ENCODE measurements at places on chromosomes 13 and 19.
A peak's percentile ranks its signal among the peaks of the same experiment; 100 is the strongest.

GRCh38 chr13:109761695-109762094 is 24.7 kb downstream of the IRS2 start:
- no peaks in the 10 kb centered on the region for H3K27me3 ChIP-seq
- H3K4me3 ChIP-seq = no peak overlapping the region
- no peak overlapping the region for H3K27ac ChIP-seq
- no peak for DNase-seq
- no peaks in the 10 kb centered on the region for H3K4me1 ChIP-seq

GRCh38 chr13:92414851-92415250 is 811.8 kb upstream of the GPC6 start:
- H3K27ac ChIP-seq = no peak overlapping the region
- H3K27me3 ChIP-seq = no peaks in the 10 kb centered on the region
- no peak for DNase-seq
- H3K36me3 ChIP-seq = no peaks in the 10 kb centered on the region
- no peak overlapping the region for H3K4me3 ChIP-seq

GRCh38 chr19:58560921-58561320 is 2.5 kb upstream of the UBE2M start:
- peaks cover 32% of the 10 kb centered on the region for H3K36me3 ChIP-seq
- H3K27me3 ChIP-seq = no peaks in the 10 kb centered on the region
- DNase-seq = no peak
- H3K4me1 ChIP-seq = no peaks in the 10 kb centered on the region
- peak overlapping the region; percentile 96 for H3K4me3 ChIP-seq

- H3K27me3 ChIP-seq = no peaks in the 10 kb centered on the region
- H3K4me1 ChIP-seq = no peaks in the 10 kb centered on the region
- H3K27ac ChIP-seq = no peak overlapping the region
- DNase-seq = peak; percentile 45
These were observed 26.3 kb downstream of the IL12RB1 start for GRCh38 chr19:18060472-18060871.

GRCh38 chr19:29410601-29411000 is 115.2 kb upstream of the VSTM2B start:
- H3K36me3 ChIP-seq = no peaks in the 10 kb centered on the region
- H3K27me3 ChIP-seq = no peaks in the 10 kb centered on the region
- no peak overlapping the region for H3K4me3 ChIP-seq
- no peaks in the 10 kb centered on the region for H3K4me1 ChIP-seq
- no peak for DNase-seq
- H3K27ac ChIP-seq = no peak overlapping the region

GRCh38 chr19:5091684-5092480 is 123.0 kb downstream of the KDM4B start:
- H3K36me3 ChIP-seq = peaks cover 10% of the 10 kb centered on the region
- no peak for DNase-seq
- H3K4me1 ChIP-seq = no peaks in the 10 kb centered on the region
- no peaks in the 10 kb centered on the region for H3K27me3 ChIP-seq
- no peak overlapping the region for H3K4me3 ChIP-seq

GRCh38 chr13:39297023-39297422 is 258.8 kb downstream of the NHLRC3 start:
- H3K27ac ChIP-seq = no peak overlapping the region
- no peaks in the 10 kb centered on the region for H3K27me3 ChIP-seq
- H3K36me3 ChIP-seq = peaks cover 23% of the 10 kb centered on the region

DNA sequence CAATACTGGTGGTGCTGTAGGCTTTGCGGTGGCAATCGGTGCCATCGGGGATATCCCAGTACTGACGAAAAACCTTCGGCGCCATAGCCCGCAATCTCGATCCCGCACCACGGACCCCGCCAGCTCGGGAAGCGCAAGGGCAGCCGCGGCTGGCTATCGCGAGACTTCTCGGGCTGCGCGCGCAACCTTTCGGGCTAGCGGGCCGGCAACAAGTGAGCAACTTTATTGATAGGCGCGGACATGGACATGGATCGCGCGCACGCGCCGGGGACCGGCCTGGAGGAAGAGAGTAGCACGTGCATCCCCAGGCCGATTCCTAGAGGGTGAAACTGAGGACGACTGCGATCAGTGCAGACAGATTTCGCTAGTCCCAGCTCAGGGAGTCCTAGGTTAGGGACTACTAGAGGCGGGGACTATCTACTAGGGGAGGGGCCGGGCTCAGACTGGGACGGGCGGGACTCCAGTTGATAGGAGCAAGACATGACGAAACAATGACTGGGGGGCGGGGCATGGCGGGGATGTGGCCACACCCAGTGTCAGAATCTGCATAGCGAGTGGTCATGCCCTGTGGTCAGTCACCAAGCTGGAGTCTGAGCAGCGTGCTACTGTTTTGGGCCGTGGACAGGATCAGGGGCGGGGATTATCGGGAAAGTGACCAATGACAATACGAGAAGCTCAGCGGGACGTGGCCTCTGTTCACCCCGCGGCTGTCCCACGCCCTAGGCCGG is at the start of gene NDUFA11:
TSS of gene NDUFA11 (minus strand) at position 167 of the 728 bp plus-strand sequence. CDS start at position 85, 82 bp downstream.
- peak within 1 kb of the TSS; percentile 98 for H3K4me3 ChIP-seq
- peak within 1 kb of the TSS; percentile 49 for H3K27ac ChIP-seq
- DNase-seq = peak; percentile 98
- no peaks in the 10 kb centered on the region for H3K4me1 ChIP-seq
- peaks cover 12% of the 10 kb centered on the region for H3K36me3 ChIP-seq
